ENCODE measurements at places on chromosomes 4 and X.

GRCh38 chr4:20037745-20038144 lies 214.0 kb upstream of the SLIT2 start:
- DNase-seq = no peak

DNA sequence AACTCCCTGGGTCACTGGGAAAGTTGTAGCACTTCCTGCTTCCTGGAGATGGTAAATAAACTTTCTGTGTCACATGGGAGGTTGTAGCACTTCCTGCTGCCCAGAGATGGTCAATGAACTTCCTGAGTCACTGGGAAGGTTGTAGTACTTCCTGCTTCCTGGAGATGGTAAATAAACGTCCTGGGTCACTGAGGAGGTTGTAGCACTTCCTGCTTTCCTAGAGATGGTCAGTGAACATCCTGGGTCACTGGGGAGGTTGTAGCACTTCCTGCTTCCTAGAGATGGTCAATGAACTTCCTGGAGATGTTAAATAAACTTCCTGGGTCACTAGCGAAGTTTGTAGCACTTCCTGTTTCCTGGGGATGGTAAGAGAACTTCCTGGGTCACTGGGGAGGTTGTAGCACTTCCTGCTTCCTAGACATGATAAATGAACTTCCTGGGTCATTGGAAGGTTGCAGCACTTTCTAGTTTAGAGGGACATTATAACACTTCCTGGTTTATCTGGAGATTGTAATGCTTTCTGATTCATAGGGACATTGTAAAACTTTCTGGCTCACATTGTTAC lies 62.3 kb upstream of the CD99 start:
- DNase-seq = no peak

DNA sequence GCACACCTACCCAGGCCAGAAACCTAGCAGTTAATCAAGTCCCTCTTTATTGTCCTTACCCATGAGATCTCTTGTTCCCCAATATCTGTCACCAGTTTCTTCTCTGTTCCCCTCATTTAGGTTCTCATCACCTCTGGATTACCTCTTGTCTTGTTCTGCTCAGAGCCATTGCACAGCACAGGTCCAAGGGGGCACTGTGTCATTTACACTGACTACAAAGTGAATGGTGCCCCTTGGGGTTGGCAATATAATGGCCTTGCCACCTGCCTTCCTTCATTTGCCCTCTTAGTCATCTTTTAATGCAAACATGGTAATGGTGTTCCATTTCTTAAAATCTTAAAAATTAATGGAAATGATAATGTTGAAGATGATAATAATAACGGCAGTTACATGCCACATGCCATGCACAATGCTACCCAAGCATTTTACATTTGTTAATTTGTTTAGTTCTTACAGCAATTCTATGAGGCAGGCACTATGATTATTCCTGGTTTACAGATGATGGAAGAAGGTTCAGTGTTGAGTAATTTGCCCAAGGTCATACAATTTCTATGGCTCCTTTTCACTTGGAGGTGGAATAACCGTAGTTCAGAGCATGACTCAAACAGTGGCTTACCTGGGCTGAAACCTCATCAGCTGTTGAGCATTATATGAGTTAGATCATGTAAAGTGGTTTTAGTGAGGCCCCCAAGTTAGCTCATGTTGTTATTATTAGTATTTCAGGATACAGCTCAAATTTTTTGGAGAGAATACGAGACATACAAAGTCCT lies 117.9 kb downstream of the RASL11B start:
- DNase-seq = no peak

DNA sequence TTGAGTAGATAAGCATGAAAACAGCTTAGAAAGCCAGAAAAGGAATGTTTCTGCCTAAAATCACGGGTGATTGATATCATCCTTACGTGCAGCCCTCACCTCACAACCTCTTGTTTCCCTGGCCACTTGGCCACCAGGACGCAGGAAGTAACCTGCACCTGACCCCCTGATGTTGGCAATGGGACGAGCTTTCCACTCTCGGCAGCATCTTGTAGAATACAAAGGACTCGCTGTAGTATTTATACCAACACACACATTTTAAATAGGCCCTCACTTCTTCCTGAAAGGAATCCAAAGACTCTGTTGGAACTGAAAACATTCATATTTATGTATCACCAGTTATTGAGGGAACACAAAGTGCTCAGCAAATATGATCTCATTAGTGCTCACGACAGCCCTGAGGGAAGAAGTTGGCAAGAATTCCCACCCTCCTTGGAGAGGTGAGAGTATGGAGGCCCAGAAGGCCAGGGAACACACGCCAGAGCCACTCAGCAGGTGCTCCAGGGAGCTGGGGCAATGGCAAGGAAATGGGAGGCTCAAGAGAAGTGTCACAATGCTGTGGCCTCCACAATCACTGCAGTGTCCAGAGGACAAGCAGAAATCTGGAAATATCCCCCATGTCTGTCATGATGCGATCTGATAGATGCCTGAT lies 103.3 kb upstream of the KIT start:
- DNase-seq = no peak
